ENCODE measurements at places on chromosomes 6 and 20.

- H3K4me1 ChIP-seq = no peaks in the 10 kb centered on the region
- no peaks in the 10 kb centered on the region for H3K36me3 ChIP-seq
- no peak for DNase-seq
- H3K27ac ChIP-seq = no peak overlapping the region
- H3K4me3 ChIP-seq = no peak overlapping the region
These were observed 35.3 kb upstream of the SCRT2 start for GRCh38 chr20:710780-711450.

DNA sequence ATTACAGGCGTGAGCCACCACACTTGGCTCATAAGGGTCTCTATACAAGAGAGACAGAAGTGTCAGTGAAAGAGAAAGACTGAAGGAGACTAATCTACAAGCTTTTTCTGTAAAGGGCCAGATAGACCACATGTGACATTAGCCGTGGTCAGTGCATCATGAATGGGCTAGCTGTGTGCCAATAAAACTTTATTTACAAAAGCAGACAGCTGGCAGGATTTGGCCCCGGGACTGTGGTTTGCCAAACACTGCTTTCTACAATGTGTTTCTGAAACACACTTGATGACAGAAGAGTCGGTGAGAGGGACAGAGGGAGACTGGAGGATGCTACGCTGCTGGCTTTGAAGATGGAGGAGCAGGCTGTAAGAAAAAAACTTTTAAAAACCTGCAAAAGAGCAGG lies 285.4 kb downstream of the TFAP2C start:
- peaks cover 31% of the 10 kb centered on the region for H3K27me3 ChIP-seq
- no peak overlapping the region for H3K27ac ChIP-seq
- DNase-seq = no peak
- no peak overlapping the region for H3K4me3 ChIP-seq

GRCh38 chr20:8803065-8803464 lies 265.8 kb upstream of the PLCB4 start:
- DNase-seq = no peak
- no peak overlapping the region for H3K27ac ChIP-seq
- no peak overlapping the region for H3K4me3 ChIP-seq
- H3K36me3 ChIP-seq = no peaks in the 10 kb centered on the region

- no peak overlapping the region for H3K27ac ChIP-seq
- DNase-seq = no peak
- no peak overlapping the region for H3K4me3 ChIP-seq
- H3K36me3 ChIP-seq = no peaks in the 10 kb centered on the region
- H3K4me1 ChIP-seq = peaks cover 11% of the 10 kb centered on the region
- no peaks in the 10 kb centered on the region for H3K27me3 ChIP-seq
These were observed 108.0 kb downstream of the ADGRG6 start for GRCh38 chr6:142409794-142410193.

- no peak overlapping the region for H3K27ac ChIP-seq
- no peaks in the 10 kb centered on the region for H3K36me3 ChIP-seq
- H3K4me3 ChIP-seq = no peak overlapping the region
- no peak for DNase-seq
- H3K4me1 ChIP-seq = no peaks in the 10 kb centered on the region
- no peaks in the 10 kb centered on the region for H3K27me3 ChIP-seq
These were observed 83.8 kb upstream of the FOXO3 start for GRCh38 chr6:108476847-108477430.

DNA sequence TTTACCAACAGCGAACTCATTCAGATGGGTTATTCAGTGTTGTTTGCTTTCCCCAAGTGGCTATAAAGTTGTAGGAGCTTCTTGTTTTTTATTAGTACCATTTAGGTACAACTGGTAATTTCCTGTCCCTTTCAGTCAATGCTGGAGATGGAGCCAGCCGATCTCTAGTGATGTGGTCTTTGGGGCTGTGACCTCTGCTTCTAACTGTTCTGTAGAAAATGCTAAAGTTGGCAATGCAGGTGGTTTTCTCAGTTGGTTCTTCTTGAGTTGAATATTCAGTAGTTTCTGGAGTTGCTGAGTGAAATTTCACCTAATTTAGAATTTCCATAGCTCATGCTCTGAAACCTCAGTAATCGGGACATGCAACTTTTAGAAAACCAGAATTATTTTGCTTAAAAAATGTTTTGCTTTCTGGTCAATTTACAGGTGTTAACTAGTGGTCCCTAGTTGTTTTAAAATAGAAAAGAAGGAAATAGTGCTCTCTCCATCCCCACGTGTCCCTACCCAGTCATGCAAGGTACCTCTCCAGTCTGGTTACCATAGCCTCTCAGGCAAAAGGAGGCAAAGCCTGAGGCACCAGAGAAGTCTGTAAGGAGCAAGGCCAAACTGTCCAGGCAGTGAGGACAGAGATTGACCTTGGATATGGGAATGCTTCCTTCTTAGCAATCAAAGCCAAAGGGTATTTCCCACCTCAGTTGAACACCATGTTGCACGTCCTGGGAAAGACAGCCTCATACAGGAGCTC lies 27.3 kb upstream of the GABRR1 start:
- H3K36me3 ChIP-seq = no peaks in the 10 kb centered on the region
- DNase-seq = no peak
- no peaks in the 10 kb centered on the region for H3K27me3 ChIP-seq
- peaks cover 29% of the 10 kb centered on the region for H3K4me1 ChIP-seq

GRCh38 chr6:149318581-149319286 lies 1.2 kb downstream of the TAB2 start:
- peaks cover 4% of the 10 kb centered on the region for H3K27me3 ChIP-seq
- H3K36me3 ChIP-seq = no peaks in the 10 kb centered on the region
- H3K4me1 ChIP-seq = peaks cover 28% of the 10 kb centered on the region
- H3K27ac ChIP-seq = peak overlapping the region; percentile 96

DNA sequence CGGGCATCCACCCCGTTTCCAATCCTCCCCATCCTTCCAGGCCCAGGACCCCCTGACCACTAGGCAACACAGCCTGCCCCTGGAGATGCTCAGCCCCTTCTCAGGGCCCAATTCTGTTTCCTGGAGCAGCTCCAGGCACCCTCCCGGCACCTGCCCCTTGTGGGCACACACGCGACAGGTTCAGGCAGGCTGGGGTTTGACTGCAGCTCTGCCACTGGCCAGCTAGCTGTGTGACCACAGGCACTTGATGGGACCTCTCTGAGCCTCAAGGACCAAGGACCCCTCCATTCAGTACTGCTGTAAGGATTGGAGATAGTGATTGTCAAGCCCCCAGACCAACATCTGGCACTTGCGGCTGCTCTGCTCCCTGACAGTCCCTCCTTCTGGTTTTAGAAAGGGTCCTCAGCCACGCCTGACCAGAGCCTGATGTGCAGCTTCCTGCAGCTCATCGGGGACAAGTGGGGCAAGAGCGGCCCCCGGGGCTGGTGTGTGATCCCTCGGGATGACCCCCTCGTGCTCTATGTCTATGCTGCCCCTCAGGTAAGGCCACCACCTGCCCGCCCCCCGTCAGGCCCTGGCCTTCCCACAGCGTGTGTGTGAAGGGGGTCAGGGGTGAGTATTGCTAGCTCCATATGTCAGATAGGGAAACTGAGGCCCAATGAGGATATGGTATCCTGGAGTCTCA lies 21.7 kb downstream of the FGD2 start:
- no peaks in the 10 kb centered on the region for H3K36me3 ChIP-seq
- H3K27ac ChIP-seq = no peak overlapping the region

GRCh38 chr20:63087236-63087871 lies 80.6 kb upstream of the BHLHE23 start:
- no peak overlapping the region for H3K27ac ChIP-seq
- no peaks in the 10 kb centered on the region for H3K4me1 ChIP-seq
- peaks cover 98% of the 10 kb centered on the region for H3K27me3 ChIP-seq
- H3K4me3 ChIP-seq = no peak overlapping the region
- no peaks in the 10 kb centered on the region for H3K36me3 ChIP-seq

DNA sequence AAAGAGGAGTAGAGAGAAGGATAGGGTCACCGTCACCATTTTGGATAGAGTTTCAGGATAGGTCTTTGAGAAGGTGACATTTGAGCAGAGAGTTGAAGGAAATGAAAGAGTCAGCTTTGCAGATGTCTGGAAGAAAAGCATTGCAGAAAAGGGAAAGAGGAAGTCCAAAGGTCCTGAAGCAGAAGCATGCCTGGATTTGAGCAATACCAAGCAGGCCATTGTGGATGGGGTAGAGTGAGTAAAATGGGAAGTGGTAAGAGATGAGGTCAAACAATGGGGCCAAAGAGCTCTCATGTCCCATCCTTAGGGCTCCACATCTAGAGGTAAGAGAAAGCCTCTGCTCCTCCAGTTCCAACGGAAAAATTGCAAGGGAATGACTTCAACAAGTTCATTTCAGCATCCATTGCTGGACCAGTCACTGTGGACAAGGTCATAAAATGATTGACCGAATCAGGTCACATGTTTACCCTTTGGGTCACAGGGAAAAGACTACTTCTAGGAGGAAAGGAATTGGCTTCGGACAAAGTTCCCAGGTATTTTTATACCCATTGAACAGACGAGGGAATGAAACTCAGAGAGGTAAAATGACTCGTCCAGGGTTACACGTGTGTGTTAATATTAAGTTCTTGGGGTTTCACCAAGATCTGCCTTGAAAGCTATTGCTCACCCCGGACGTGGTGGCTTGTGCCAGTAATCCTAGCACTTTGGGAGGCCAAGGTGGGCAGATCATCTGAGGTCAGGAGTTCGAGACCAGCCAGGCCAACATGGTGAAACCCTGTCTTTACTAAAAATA lies 6.6 kb upstream of the SAMHD1 start:
- no peak for DNase-seq
- no peak overlapping the region for H3K4me3 ChIP-seq
- H3K4me1 ChIP-seq = no peaks in the 10 kb centered on the region
- H3K36me3 ChIP-seq = no peaks in the 10 kb centered on the region

GRCh38 chr6:11460001-11460668 lies 77.4 kb upstream of the TMEM170B start:
- no peaks in the 10 kb centered on the region for H3K4me1 ChIP-seq
- H3K27me3 ChIP-seq = no peaks in the 10 kb centered on the region
- H3K27ac ChIP-seq = no peak overlapping the region
- H3K4me3 ChIP-seq = no peak overlapping the region
- peak; percentile 18 for DNase-seq

GRCh38 chr6:100459592-100460184 lies 5.0 kb downstream of the SIM1 start:
- H3K4me1 ChIP-seq = peaks cover 4% of the 10 kb centered on the region
- no peak overlapping the region for H3K27ac ChIP-seq
- H3K4me3 ChIP-seq = no peak overlapping the region
- no peaks in the 10 kb centered on the region for H3K36me3 ChIP-seq
- no peak for DNase-seq
